ENCODE measurements at places on chromosomes 6 and 20.

DNA sequence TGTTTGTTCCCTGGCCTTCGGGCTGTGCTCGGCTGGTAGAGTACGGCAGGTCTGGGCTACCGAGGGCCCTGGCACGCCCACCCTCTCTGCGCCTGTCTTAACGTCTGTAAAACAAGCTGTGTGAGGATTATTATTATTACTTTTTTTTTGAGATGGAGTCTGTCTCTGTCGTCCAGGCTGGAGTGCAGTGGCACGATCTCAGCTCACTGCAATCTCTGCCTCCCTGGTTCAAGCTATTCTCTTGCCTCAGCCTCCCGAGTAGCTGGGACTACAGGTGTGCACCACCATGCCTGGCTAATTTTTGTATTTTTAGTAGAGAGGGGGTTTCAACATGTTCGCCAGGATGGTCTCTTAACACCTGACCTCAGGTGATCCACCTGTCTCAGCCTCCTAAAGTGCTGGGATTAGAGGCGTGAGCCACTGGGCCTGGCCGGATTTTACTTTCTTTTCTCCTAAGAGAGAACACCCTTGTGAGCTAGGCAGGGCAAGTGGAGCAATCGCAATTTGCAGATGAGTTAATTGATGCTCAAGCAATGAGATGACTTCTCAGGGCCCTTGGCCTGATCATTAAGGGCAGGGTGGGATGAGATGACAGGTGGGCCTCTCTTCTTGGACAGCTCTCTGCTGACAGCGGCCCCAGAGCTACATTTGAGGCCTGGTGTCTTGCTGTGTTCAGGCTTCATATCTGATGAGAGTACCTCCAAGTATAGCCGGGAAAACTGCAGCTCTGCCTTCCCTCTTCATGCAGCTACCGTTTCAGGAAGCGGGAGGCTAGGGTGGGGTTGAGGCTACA is 859 bp upstream of the SMIM29 start:
- no peak for DNase-seq

- peak; percentile 42 for DNase-seq
Observed at GRCh38 chr20:5000263-5001173, 792 bp downstream of the SLC23A2 start.

GRCh38 chr20:43800186-43800585 is 73.4 kb upstream of the GTSF1L start:
- no peak for DNase-seq

GRCh38 chr20:50013976-50014375 is 31.2 kb downstream of the SNAI1 start:
- no peak for DNase-seq

- DNase-seq, result no peak
Observed at GRCh38 chr6:89679215-89680120, 40.9 kb upstream of the LYRM2 start.

DNA sequence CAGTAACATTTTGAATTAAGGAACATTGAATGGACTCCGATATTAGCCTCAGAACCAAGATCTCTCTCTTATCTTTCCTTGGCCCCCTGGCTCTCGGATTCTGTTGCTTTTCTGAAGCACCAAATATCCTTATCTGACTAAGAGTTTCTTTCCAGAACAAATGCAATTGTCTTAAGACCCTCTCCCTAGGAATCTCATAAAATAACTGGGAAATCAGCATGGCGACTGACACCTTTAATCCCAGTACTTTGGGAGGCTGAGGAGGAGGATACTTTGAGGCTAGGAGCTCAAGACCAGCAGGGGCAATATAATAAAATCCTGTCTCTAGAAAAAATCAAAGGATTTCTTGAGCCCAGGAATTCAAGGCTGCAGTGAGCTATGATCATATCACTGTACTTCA is 984.5 kb downstream of the HACE1 start:
- no peak for DNase-seq

DNA sequence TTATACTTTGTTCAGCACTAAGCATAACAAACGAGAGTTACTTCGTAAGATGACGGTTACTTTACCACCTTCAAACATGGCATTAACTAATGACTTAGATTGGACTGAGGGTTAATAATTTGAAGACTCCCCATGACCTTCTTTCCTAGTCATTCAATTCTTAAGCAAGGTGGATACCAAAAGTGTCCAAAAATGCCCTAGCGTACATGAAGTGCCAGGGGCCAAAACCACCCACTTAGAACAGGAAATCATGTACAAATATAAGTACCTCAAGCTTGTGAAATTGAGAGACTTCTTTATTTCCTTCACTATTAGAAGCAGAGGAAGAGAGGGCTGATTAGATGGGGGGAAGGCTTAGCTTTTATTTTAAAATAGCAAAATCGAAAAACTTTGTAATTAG is 166.4 kb downstream of the ATXN1 start:
- DNase-seq, result no peak

- peak; percentile 38 for DNase-seq
Observed at GRCh38 chr6:119147101-119148053, 68.9 kb upstream of the FAM184A start.

DNA sequence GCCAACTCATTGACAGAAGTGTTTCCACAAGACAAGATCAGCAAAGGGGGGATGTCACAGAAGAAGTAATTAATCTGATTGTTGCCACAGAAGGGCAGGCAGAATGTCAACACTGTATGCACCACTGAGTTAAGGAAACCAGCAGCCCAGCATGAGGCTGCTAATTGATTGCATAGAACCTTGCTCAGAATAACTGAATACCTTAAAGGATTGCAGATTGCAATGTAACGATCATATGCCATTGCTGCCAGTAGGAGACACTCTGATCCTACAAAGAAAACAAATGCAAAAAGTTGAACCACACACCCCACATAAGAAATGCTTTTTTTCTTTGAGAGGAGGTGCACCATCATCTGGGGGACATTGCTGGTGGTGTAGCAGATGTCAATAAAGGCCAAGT is 13.1 kb downstream of the OR5V1 start:
- DNase-seq, result no peak

GRCh38 chr6:110334423-110335180 is 23.5 kb downstream of the METTL24 start:
- no peak for DNase-seq

DNA sequence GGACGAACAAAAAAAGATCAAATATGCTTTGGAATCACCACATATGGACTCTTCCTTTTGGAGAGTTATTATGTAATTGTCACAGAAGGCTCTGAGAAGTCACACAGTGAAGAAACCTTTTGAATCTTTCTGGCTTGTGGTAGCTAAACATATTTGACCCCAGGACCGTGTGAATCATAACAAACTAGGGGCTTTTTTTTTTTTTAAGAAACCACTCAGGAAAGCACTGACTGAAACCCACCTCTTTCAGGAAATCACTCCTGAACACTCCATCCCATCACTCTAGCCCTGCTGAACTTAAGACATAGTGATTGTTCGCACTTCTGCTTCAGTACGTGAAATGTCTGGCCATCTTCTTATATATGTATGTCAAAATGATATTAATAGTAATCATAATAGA is 495.9 kb upstream of the ARID1B start:
- DNase-seq, result no peak

DNA sequence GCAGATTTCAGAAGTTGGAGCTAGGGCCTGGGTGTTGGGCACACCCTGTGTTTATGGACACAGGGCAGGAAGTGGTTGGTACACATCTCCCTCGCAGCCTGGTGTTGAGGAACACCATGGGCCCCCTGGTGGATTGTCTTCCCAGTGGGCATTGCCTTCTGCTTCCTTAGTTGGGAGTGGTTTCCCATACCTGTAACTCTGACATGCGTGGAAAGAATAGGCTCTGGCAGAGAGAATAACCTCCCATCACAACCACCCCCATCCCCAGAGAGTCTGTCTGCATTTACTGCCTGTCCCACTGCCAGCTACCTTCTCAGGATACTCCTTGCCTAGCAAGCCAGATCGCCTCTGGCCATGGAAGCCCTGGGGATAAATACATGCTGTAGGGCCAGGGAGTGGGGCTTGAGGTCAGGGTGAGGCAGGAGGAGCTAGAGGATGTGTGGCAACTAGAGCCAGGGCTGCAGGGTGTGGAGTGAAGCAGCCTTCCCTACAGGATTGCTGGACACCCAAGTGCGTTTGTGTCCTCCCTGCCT is 14.7 kb downstream of the LRRC73 start:
- no peak for DNase-seq

DNA sequence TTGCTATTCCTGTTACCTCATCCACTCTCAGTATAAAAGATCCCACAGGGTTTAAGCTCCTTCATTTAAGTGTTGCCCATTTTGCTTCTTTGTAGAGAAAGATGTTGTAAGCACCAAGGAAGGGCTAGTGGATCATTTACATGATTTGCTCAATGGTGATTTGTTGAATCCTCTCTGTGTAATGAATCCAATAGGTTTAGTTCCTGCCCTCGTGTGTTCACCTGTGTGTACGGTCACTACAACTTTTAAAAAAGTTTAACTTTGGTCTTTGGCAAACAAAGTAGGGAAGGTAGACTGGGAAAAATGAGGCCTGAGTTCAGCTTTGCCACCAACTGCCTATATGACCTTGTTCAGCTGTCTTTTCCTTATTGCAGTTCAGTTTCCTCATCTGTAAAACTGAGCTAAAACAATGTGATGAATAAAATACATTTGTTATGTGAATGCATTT is 51.5 kb downstream of the DHX35 start:
- no peak for DNase-seq

GRCh38 chr6:155050311-155050710 is 55.2 kb downstream of the TIAM2 start:
- DNase-seq, result no peak

- no peak for DNase-seq
Observed at GRCh38 chr6:136225496-136225895, 24.6 kb downstream of the MTFR2 start.

DNA sequence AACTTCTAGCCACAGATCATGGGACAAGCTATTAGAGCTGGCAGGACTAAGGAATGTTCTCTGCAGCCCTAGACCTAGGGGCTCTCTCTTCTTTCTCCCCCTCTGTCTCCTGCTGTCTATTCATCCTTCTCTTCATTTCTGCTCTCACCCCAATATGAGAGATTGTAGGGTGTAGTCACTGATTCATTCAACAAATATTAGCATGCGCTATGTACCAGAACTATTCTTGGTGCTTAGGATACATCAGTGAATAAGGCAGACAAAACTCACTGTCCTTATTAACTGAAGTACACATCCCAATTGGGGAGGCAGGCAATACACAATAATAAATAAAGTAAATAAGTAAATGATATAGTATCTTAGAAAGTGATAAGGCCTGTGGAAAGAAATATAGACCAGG is 14.7 kb upstream of the SIRPB2 start:
- no peak for DNase-seq

DNA sequence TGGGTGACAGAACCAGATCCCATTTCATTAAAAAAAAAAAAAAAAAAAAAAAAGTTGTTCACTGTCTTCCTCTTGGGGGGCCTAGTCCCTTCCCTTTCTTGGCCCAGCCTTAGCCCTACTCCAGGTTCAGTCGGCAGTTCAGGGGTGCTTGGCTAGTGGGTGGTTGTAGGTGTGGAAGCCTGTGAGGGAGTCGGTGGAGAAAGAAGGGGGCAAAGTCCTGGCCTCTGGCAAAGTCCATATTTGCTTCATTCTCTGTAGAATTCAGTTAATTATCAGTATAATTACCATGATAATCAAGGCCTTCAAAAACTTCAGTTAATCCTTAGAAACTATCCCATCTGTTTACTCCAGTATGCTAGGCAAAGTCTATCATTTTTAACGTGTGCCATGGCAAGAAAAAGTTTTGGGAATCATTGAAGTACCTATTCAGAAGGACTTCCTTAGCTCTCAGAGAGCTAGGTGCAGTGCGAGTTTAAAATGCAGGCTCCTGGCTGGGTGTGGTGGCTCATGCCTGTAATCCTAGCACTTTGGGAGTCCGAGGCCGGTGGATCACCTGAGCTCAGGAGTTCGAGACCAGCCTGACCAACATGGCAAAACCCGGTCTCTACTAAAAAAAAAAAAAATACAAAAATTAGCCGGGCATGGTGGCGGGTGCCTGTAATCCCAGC is 205.7 kb upstream of the ARG1 start:
- DNase-seq, result no peak

All from GM12892 (cell line).